ENCODE measurements at places on chromosomes 16 and 17.

DNA sequence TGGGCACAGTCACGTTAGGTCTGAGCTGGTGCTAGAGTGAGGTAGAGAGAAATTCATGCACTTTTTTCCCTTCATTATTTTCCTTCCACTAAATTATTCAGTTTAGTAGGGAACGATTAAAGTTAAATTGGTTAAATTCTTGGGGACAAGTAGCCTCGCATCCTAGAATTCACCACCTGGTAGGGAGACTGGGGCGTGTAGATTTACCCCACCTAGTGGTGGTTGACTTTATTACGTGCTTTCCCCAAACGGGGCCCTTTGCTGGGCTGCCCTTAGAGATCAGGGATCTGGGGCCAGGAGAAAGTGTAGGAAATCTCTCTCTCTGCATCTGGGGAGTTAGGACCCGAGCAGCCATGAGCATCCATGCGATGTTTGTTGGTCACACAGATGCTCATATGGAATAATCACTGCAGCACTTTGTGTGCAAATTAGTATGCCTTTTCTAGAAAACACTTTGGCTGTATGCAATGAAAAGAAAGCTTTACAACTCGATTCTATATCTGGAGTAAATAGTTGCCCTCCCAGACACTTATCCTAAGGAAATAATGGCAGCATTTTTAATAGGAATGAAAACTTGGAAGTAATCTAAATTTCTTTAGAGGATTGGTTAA lies 107.0 kb downstream of the PLCG2 start:
- DNase-seq = peak; percentile 42

DNA sequence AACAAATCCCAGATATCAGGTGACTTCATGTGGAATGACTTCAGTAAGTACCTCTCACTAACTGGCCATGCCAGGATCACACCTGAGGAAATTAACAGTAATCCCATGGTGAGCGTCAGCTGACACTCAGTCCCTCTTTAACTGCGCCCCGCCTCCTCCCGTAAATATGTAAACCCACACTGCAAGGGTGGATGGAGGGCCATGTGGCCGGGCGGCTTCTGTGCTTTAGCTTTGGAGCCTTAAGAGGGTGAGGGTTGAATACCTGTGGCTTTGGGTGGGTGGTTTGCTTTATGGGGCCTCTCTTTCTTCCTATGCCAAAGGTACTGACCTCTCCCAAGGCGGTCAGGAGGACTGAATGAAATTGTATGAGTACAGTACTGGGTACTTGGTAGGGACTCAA lies 141.7 kb downstream of the MRM1 start:
- no peak for DNase-seq

- DNase-seq = peak; percentile 79
Measured at GRCh38 chr17:8994319-8994718, 27.0 kb upstream of the NTN1 start.

GRCh38 chr16:81366316-81366932 lies 51.7 kb downstream of the GAN start:
- peak; percentile 18 for DNase-seq

DNA sequence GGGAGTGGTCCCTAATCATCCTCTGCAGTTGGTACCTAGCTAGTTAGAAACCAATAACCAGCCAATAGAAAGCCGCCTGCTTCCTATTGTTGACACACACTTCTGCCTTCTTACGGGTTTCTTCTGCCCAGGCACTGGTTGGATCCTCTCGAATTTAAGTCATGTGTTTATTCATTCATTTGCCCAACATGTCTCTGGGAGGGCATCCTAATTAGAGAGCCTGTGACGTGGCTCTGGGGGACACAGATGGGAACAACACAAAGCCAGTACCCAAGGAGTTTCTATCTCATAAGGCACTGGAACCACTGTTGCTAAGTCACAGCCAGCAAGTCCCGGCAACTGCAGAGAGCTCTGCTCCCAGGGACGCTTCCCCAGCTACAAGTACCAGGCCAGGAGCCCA lies 300.7 kb upstream of the TNRC6C start:
- DNase-seq = no peak

GRCh38 chr17:12756786-12757185 lies 32.5 kb upstream of the ARHGAP44 start:
- no peak for DNase-seq

- no peak for DNase-seq
Measured at GRCh38 chr17:1673041-1673785, 11.5 kb downstream of the PRPF8 start.

DNA sequence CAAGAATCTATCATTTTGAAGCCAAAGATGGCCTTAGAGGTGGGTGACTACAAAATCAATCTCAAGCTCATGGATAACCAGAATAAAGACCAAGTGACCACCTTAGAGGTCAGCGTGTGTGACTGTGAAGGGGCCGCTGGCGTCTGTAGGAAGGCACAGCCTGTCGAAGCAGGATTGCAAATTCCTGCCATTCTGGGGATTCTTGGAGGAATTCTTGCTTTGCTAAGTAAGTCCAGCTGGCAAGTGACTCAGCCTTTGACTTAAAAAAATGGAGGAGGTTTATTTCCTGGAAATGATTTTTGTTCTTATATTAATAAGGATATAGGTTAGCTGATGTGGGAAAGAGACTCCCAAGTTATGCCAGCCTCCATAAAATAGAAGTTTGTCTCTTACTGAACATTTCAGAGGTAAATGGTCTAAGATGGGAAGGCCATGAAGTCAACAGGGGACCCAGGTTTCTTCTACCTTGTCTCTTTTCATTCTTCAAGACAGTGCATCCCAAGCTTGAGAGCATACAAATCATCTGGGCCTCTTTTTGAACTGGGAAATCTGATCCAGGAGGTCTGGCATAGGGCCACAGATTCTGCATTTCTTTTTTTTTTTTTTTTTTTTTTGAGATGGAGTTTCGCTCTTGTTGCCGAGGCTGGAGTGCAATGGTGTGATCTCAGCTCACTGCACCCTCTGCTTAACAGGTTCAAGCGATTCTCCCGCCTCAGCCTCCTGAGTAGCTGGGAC lies 19.8 kb upstream of the TANGO6 start:
- no peak for DNase-seq

GRCh38 chr16:50681021-50681885 lies at the start of gene SNX20:
Gene SNX20, minus strand, starts transcription at chr16:50681312. Its CDS starts 3,786 bp downstream, at chr16:50677526.
- no peak for DNase-seq

DNA sequence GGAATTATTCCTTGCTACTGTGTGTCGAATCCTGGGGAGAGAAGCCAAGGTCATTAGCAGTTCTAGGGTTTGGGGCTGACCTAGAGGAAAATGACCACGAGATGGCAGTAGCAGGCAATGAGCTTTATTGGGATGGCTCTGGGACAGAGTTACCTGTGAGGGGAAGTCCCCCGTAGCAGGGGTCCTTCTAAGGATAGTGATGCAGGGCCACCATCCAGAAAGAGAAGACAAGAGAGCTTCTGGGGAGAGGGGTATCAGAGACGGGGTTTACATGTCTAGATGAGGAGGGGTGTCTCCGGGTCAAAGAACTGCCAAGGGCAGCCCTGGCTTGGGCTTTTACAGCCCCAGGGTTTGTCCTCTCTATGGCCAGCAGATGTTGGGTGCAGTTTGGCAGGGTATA lies 6.4 kb upstream of the GGT6 start:
- peak; percentile 76 for DNase-seq

DNA sequence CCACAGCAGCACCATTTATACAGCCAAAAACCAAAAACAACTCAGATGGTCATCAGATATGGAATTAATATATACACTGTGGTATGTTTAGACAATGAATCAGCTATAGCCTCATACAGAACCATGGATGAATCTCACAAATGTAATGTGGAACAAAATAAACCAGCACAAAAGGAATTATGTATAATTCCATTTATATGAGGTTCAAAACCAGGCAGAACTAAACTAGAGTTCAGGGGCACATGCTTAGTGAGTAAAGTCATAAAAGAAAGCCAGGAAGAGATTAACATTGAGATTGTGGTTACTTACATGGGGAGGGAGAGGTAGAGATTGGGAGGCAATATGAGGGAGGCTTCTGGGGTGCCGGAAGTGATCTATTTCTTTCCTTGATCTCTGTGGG lies 231.1 kb downstream of the COPRS start:
- DNase-seq = no peak

DNA sequence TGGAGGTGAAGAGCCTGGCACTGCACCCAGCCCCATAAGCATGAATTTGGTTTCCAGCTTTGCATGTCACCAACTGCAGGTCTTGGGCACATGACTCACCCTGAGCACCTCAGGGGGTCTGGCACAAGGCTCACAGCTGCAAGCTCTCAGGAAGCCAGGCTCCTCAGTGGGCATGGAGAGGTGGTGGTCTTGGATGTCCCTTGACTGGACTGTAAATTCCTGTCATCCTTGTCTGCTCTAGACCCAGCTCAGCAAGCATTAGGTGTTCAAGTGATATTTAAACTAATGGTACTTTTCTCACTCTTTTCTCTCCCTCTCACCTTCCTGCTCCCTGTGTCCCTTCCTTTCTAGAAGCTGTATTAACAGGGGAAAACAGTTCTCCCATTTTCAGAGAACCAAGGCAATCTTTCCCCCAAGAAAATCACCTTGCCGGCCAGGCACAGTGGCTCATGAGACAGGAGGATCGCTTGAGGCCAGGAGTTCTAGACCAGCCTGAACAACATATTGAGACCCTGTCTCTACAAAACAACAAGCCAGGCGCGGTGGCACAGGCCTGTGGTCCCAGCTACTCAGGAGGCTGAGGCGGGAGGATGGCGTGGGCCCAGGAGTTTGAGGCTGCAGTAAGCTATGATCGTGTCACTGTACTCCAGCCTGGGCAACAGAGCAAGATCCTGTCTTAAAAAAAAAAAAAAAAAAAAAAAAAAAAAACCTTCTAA lies 5.1 kb upstream of the KIFC3 start:
- no peak for DNase-seq

DNA sequence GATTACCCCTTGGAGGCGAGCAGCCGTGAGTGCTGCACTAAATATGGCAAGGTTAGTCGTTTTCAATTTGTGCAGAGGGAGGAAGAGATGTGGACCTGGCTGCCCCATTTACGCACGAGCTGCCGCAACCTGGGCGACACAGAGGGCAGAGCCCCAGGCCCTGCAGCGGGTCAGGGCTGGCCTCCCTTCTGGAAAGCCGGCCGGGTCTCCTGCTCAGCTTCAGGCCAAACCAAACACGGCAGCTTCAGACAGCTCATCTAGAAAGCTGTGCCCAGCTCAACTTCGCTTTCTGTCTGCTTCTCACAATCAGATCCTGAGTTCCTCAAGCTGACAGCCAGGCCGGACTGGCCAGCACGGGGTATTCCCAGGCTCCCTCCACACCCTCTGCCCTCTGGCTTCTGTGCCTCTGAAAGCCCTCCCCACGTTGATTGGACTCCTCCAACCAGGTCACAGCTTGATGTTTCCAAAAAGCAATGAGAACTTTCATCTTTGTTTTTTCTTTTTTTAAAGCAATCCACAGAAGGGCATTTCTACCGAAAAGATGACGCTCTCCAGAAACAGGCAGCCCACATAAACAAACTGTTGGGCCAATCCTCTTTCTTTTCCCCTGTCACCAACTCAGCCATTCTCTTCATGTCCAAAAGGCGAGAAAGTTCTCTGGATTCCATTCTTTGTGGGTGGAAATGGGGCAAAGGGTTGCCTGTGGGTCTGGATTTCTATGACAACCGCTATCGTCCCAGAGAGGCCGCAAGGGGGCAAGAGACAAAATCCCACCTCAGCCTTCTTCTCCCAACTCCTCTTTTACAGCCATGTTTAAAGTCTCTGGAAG lies 189.0 kb downstream of the ZFHX3 start:
- DNase-seq = no peak

GRCh38 chr16:2520784-2521531 lies 787 bp downstream of the AMDHD2 start:
- no peak for DNase-seq

DNA sequence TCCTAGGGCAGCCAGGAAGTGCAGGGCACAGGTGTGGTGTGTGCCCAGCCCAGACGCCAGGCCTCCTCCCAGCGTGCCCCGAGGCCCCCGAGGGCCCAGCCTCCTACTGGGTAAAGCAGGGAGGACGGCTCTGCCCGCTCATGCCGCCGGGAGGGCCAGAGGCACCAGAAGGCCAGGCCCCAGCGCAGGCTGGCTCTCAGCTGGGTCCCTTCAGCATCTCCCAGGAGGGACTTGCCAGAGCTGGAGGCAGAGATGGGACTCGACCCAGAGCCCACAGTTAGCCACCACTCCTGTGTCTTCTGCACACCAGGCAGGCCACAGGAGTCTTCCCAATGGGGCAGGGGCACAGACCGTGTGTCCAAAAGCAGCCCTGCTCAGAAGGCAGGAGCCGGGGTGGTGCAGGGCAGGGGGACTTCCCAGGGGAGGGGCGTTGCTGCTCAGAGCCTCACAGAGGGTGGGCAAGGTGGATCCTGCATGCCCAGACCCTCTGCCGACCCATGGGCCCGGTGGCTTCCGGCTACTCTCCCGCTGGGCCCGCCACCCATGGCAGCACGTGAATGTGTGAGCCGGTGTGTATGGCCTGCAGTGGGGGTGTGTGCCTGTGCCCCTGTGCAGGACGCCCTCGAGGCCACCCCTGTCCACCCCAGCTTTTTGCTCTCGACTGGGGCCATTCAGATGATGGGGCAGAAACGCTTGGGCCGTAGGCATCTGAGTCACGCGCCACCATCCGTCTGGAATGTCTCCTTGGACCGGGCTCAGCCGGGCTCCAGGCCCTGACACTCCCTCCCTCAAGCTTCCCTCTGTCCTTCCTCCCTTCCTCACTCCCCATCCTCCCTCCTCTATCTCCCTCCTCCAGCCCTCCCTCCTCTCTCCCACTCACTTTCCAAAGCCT lies 5.7 kb upstream of the ZNF469 start:
- no peak for DNase-seq

DNA sequence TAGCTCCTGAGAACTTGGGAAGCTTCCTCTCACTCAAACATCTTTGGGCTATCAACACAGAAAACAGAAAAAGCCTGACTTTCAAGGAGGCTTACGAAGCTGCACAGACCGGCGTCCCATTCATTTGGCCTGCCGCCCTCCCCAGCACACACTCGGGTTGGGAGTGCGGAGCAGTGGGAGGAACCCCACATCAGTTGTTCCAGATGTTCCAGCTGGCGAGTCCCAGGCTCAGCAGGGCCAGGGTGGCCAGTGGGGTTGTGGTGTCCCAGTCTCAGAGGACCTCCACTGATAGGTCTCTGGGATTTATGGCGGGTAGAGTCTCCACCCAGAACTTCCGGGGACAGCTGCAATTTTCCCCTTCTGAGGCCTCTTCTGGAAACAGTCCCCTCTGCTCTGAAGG lies 43.1 kb upstream of the DLX4 start:
- no peak for DNase-seq

- no peak for DNase-seq
Measured at GRCh38 chr16:21646721-21647561, 5.5 kb downstream of the IGSF6 start.

DNA sequence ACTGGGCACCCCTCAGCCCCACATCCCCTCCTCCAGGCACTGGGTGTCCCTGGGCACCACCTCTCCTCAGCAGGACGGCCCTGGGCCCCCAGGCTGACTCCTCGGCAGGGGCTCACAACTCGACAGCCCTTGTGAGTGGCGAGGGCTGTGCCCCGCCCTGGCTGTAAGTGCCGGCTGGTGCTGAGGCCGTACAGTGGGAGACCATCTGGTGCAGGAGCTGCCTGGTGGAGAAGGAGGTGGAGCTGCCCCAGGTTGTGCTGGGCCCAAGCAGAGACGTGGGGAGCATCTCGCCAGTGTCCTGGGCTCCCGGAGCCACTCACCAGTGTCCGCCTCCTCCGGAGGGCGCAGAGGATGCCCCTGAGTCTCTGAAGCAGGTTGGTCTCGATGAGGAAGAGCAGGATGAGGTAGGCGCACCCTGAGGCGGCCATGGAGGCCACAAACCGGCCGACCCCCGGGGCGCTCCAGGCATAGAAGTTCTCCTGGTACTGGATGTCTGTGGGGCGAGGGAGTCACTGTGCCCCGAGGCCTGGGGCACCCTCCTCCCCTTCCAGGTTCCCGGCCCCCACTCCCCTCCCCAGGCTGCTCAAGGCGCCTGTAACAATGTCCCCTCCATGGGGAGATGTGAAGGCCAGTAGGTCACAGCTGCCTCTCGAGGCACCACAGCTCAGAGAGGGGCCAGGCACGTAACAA lies 15.1 kb upstream of the RNPS1 start:
- no peak for DNase-seq

Measured in neural crest cell (in vitro differentiated cells).